Psoas muscle (tissue), 8 donors: ENCODE measurements at places on chromosomes 6 and 20. TPM values are rescaled to one million over a fixed set of nuclear protein-coding genes. Genes with fewer than 3 reads are reported as not detected.

The KIAA0408 gene
- polyA plus RNA-seq, result 4.4 TPM

The RFX6 gene
- not detected for polyA plus RNA-seq

The GPLD1 gene
- polyA plus RNA-seq, result 0.25 TPM

The TJAP1 gene
- 18.0 TPM for polyA plus RNA-seq

The TSHZ2 gene
- polyA plus RNA-seq, result 0.66 TPM

The GPR6 gene
- polyA plus RNA-seq, result not detected

The RAET1E gene
- 17.2 TPM for polyA plus RNA-seq

The HMGN3 gene
- polyA plus RNA-seq, result 20.5 TPM

The ZBTB46 gene
- polyA plus RNA-seq, result 2.2 TPM

The MAS1 gene
- polyA plus RNA-seq, result not detected

The RMND1 gene
- 17.3 TPM for polyA plus RNA-seq

The TREM1 gene
- polyA plus RNA-seq, result 0.21 TPM

The ADGRG6 gene
- 0.55 TPM for polyA plus RNA-seq

GRCh38 chr20:13953227-13953626, 37.2 kb downstream of the SEL1L2 start:
- DNase-seq, result no peak

GRCh38 chr6:20028562-20028961, 183.7 kb downstream of the MBOAT1 start:
- no peak for DNase-seq

DNA sequence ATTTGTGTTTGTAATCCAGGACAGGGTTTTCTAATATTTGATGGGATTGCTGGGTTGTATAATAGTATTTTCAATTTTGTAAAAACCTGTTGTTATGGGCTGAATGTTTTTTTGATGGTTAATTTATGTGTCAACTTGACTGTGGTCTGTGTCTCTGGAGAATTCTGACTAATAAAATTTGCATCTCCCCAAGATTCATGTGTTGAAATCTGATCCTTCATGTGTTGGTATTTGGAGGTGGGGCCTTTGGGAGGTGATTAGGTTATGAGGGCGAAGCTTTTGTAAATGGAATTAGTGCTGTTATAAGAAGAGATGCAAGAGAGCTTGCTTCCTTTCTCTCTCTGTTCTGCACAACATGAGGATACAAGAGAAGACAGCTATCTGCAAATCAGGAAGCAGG, 48.7 kb upstream of the SAMD5 start:
- no peak for DNase-seq

DNA sequence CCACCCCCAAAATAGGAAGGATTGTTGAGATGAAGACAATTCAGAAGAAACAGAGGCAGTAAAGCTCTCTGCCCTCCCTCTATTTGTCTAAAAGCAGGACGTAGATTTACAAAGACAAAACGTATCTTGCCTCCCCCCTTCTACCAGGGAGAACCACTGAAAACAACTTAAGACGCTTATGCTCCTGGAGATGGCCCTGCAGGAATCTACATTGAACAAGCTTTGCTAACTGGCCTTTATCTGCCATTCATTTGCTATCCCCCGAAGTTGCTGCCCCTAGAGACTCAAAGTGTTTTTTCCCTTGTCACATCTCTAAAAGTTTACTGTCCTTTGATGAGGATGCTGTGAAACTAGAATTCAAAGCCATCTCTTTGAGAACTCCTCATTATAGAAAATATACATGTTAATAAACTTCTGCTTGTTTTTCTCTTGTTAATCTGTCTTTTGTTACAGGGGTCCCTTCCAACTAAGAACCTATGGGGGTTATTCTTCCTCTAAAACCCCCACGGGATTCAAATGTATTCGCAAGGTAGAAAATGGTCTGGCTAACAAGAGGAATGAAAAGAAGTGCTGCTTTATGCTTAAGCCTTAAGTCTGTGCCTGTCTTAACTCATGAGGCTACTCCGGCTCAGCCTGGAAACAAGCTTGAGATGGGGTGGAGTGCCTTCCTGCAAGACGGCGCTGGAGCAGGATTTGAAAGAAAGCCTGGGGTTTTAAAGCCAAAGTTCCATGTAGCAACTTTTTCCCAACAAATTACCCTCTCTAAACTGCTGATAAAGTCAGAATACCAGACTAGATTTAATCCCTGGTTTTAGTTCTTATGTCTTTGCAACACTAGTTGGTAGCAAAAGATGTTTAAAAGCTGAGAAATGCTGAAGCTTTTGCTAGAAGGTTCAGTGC, 88.0 kb downstream of the CLIC5 start:
- DNase-seq, result no peak

DNA sequence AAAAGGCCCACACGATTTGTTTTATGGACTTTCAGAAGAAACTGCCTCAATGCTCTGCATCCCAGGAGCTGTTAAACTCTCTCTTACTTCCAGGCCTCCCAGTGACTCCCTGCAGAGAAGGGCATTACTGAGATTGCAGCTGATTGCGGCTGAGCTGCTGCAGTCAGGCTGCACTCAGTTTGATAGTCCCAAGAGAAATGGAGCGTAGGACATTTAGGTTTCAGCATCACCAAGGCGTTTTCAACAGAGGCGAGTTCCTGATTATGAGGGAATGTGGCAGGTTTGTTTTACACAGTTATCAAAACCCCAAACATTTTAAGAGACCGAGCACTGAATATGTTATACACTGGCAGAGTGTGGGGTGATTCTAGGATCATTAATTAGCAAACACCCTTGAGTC, 145.6 kb downstream of the TBX18 start:
- no peak for DNase-seq

- peak; percentile 18 for DNase-seq
Measured at GRCh38 chr20:3702611-3703391, 9.6 kb downstream of the SIGLEC1 start.

DNA sequence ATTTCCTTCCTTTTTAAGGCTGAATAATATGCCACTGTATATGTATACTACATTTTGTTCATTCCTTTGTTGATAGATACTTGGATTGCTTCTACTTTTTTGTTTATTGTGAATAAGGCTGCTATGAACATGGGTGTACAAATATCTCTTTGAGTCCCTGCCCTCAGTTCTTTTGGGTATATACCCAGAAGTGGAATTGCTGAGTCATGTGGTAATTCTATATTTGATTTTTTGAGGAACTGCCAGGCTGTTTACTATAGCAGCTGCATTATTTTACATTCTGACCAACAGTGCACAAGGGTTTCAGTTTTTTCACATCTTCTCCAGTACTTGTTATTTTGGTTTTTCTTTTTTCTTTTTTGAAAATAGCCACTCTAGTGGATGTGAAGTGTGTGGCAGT, 34.1 kb downstream of the CDS2 start:
- DNase-seq, result no peak

DNA sequence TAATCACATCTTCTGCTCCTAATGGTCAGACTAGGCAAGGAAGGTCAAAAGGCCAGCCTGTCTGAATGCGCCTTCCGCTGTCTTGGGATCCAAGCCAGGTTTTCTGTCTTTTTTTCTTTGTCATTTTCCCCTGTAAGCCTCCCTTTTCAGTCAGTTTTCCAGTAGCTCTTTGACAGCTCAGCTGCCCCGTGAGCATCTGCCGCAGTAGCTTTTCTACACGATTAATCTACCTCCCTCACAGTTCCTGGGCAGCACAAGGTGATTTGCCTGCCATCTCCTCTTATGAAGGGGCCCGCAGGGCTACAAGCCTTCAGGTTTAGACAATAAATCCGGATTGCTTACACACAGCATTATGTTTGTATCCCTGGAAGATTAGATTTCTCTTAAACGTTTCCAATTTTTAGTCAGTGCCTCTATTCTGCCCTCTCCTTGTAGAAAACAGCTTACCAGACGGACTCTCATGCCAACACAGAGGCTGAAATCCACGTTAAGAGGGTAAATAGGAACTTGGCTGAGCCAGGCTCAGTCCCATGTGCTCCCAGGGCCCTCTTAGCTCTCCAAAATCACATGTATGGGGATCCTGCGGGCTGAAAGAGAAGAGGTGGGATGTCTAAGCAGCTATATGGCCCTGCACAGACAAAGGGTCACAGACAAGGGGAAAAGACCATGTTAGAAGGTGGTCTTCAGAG, 77.2 kb downstream of the LY86 start:
- no peak for DNase-seq

- DNase-seq, result no peak
Measured at GRCh38 chr20:1415667-1416468, 23.0 kb upstream of the FKBP1A start.

- no peak for DNase-seq
Measured at GRCh38 chr6:40471243-40471642, 115.9 kb downstream of the LRFN2 start.

DNA sequence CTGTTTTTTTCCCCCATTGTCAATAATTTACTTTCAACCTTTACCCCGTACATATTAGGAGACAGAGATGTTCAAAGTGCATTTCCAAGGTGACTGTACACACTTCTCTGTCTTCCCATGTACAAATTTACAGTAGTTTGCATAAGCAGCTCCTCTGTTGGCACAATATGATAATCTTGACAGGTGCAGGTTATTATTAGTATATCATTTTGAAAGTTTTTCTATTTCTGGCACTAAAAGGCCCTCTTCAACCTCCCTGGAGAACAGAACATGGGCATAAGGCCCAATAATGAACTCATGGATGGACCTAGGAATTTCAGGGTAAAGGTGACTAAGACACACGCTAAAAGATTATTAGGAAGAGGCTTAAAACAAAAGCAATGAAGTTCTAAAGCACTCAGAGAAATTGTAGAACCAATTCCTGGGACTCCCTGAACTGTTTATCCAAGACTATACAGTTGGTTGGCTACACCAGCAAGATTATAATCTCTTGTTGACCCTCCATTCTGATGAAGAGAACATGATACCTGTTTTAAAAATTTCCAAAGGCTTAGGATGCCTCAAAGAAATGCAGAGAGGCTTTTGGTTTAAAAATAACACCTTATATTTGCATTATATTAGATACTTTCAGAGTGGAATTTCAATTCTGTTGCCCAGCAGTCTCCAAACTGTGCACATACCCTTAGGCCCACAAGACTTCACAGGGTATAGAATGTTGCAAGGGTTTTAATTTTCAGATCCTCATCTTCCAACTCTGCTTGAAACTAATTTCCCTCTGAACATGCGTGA, 1.1 kb downstream of the AIG1 start:
- no peak for DNase-seq

DNA sequence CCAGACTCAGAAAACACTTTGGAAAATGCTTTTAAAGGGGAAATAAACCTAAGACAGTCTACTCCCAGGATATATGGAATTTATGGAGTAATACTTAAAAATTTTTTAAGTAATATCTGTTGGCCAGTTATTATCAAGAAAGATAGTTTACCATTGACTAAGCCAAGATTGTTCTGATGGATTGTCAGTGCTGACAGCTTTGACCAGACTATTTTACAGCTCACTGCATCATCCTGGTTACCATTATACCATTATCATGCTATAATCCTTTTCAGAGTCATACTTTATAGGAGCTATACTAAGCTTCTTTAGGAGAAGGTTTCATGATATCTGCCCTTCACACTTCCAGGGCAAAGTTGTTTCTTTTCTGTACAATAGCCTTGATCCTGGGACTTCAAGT, 16.5 kb downstream of the GTF2H5 start:
- no peak for DNase-seq

GRCh38 chr20:34528921-34529297, 12.7 kb downstream of the DYNLRB1 start:
- DNase-seq, result no peak

- DNase-seq, result no peak
Measured at GRCh38 chr6:11586536-11586935, 49.0 kb downstream of the TMEM170B start.

DNA sequence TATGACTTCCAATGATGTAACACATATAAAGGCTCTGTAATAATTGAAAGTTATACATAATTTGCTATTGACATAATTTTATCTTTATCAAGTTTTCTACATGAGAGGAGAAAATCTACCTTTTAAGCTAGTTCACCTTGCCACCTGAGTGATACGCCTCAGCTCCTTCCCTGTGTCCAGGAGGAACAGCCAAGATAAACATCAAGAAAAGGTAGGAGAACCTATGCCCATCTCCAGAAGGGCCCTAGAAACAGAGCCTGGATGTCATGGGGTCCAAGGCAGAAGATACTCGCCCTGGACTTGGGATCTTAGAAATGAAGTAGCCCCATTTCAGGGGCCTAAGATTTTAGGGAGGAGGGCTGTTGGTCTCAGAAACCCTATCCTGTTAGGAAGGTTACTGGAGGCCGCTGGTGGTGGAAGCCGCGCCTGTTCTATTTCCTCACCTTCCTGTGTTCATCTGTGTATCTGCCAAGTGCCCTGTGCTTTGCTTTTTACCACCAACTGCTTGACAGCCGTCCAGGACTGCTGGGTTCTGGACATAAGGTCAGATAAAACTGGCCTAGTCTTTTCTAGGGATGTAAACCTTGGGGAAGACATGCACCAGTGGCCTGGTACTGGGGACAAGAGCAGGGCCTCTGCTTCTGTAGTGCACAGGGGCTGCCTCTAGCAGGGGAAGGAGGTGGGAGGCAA, 178.5 kb downstream of the ARID1B start:
- peak; percentile 70 for DNase-seq

DNA sequence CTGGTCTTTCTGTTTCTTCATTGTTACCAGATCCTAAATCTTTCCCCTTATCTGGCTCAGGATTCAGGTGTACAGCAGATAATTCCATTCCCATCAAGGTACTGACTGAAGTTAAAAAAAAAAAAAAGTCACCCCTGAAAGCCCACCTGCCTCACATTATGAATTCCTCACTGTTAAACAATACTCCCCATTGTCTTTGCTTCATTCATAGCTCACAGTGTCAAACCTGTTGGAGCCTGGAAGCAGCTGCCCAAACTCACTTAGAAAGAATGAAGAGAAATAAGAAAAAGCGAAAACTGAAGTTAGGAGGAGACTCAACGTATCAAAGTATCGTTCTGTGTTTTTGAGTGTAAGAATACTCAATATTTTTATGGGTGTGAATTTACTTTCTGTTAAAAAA, 1.8 kb upstream of the DCBLD1 start:
- no peak for DNase-seq

- DNase-seq, result no peak
Measured at GRCh38 chr20:400128-400453, 8.0 kb upstream of the RBCK1 start.

DNA sequence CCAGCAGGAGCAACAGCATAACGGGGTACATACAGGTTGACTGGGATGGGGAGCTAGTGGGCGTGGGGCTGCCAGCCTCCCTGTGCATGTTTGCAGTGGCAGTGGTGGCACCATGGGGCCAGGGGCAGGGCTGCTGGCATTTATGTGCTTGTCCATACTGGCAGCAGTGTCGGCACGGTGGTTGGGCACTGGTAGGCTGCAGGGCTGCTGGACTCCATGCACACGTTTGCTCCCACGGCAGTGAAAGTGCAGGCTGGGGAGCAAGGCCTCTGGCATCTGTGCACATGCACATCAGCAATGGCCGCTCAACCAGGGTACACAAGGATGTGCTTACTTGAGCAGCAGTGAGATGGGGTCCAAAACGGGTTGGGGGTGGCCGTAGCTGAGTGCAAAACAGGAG, 159.5 kb upstream of the KHDRBS2 start:
- no peak for DNase-seq

DNA sequence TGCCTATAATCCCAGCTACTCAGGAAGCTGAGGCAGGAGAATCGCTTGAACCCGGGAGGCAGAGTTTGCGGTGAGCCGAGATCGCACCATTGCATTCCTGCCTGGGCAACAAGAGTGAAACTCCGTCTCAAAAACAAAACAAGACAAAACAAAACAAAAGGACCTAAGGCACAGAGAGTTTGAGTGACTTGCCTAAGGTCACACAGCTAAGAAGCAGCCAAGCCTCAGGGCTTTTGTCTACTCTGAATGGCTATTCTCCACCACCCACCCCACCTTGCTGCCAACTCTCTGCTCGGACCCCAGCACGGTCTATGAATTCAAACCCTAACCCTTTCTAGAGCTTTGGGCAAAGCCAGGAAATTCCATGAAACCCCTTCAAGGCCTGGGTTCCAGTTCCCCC, 19.1 kb upstream of the TTPAL start:
- no peak for DNase-seq
